ENCODE measurements at places on chromosomes 11 and 22. TPM values are rescaled to one million over a fixed set of nuclear protein-coding genes. Genes with fewer than 3 reads are reported as not detected.

The TNNI2 gene
- 0.42 TPM for polyA plus RNA-seq

The MAPK8IP1 gene
- polyA plus RNA-seq = 8.3 TPM

The C11orf16 gene
- 0.38 TPM for polyA plus RNA-seq

The OR52N4 gene
- polyA plus RNA-seq = not detected

The LRRC74B gene
- polyA plus RNA-seq = 0.20 TPM

The SLC43A3 gene
- polyA plus RNA-seq = 25.6 TPM

The ALDH3B1 gene
- polyA plus RNA-seq = 1.3 TPM

The OR4A16 gene
- polyA plus RNA-seq = not detected

The TIGD3 gene
- 0.64 TPM for polyA plus RNA-seq

The OR52I1 gene
- not detected for polyA plus RNA-seq

The CCDC88B gene
- polyA plus RNA-seq = 1.8 TPM

The YPEL1 gene
- 12.3 TPM for polyA plus RNA-seq

The CENPM gene
- 9.4 TPM for polyA plus RNA-seq

The GAB2 gene
- polyA plus RNA-seq = 20.7 TPM

The HOATZ gene
- 0.13 TPM for polyA plus RNA-seq

The MS4A4A gene
- 7.4 TPM for polyA plus RNA-seq

The OR5AK2 gene
- polyA plus RNA-seq = 0.38 TPM

The SLC22A25 gene
- polyA plus RNA-seq = not detected

The MS4A3 gene
- 1.6 TPM for polyA plus RNA-seq

The BEST1 gene
- 3.5 TPM for polyA plus RNA-seq

The POLR3H gene
- polyA plus RNA-seq = 30.9 TPM

The APOC3 gene
- polyA plus RNA-seq = 7.1 TPM

The CD3D gene
- polyA plus RNA-seq = 0.25 TPM

The HRAS gene
- polyA plus RNA-seq = 39.2 TPM

The PLA2G3 gene
- polyA plus RNA-seq = 0.24 TPM

The MARK2 gene
- 31.2 TPM for polyA plus RNA-seq

The FJX1 gene
- polyA plus RNA-seq = 16.7 TPM

The MAPK12 gene
- 9.1 TPM for polyA plus RNA-seq

The CECR2 gene
- 10.9 TPM for polyA plus RNA-seq

The P2RY2 gene
- 0.58 TPM for polyA plus RNA-seq

The SCGB1D1 gene
- polyA plus RNA-seq = not detected

The PRCP gene
- 310 TPM for polyA plus RNA-seq

The P2RY6 gene
- polyA plus RNA-seq = 0.94 TPM

The GALNT18 gene
- polyA plus RNA-seq = 25.7 TPM

The GGTLC3 gene
- polyA plus RNA-seq = not detected

The CHST1 gene
- polyA plus RNA-seq = 6.3 TPM

The TMPRSS5 gene
- polyA plus RNA-seq = 1.0 TPM

The OR10A4 gene
- polyA plus RNA-seq = not detected

The VSIG2 gene
- polyA plus RNA-seq = 4.4 TPM

The ALDH3B2 gene
- polyA plus RNA-seq = 3.1 TPM

Measured in right renal cortex interstitium (tissue), 3 donors.